ENCODE measurements at places on chromosomes 1 and 21.

DNA sequence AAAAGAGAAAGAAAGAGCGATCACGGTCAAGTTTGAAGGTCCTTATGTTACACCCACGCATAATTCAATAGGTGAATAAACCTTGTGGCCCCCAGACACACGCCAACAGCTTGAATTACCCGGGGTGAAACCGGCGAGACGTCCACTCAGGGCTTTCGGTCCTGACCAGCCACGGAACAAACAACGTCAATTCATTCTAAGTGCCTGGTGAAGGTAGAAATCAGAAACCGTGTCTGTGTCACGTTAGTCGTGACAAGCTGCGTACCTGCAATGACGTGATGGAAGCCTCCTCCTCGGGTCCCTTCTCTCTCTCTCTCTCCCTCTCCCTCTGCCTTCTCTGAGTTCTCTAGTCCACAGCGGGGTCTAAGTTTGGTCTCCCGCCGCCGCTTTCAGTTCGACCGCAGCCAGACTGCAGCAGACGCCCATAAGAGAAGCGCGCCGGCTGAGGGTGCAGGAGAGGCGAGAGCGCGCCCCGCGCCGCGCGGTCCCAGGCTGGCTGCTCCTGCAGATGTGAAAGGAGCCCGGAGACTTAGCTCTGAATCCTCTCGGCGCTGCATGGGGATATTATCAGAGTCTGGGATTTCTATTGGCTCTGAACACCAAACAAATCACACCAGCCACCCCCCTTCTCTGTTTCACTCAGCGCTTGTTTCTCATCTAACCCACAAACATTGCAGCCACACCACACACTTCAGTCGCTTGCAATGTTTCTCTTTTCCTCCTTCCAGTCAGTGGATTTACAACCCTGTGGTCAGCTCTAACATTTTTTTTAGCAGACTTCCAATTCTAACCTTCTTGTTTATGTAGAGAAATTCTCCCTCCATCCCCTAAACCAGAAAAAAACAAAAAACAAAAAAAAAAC is at the start of gene GREM2:
TSS of gene GREM2 (minus strand) at position 537 of the 862 bp plus-strand sequence. CDS start 118,680 bp downstream, outside the sequence.
- peak; percentile 81 for DNase-seq

DNA sequence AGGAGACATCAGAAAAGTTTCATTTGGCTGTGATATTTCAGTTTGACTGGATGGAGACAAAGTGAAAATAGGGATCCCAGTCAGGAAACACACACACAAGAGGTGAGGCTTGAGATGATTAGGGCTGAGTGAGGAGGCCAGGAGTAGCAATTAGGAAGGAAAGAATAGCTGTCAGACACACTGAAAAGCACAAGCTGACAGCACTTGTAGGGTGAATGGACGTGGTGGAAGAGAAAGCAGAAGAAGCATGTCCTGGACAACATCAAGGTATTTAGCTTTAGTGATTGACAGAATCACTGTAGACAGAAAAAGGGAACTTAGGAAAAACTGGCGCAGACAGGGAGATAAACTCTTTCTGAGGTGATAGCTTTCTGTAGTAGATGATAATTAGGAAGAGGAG is 347.7 kb downstream of the TGFB2 start:
- no peak for DNase-seq

DNA sequence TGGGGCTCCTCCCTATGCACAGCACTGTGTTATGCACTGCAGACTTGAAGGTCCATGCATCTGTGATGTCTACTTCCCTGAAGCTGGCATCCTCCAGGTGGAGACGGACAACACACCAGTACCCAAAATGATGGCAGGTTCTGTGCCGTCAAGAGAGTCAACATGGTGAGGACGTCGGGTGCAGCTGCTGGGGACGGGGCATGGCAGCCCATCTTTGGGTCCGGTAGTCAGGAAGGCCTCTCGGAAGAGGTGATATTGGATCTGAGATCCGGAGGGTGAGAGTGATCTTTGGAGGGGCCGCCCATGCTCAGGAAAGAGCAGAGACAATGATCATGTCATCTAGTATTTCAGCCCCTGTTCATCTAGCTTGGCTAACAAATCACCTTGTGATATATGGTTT is 104.1 kb downstream of the RIPK4 start:
- no peak for DNase-seq

DNA sequence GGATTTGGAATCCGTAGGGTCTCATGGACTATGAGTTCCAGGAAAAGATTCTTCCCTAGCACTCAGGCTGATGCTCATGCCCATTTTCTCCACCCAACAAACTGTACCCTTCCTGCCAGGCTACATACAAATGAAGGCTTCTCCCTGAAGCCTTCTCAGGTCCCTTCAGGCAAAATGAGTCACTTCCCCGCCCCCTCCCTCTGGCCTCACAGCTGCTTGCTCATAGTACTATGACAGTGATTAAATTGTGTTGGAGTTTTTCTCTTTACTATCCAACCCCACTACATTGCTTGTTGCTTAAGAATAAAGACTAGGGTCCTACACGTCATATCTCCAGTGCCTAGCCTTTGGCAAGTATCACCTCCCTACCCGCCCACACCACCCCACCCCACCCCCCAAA is 207.6 kb upstream of the NFIA start:
- DNase-seq, result peak; percentile 55

DNA sequence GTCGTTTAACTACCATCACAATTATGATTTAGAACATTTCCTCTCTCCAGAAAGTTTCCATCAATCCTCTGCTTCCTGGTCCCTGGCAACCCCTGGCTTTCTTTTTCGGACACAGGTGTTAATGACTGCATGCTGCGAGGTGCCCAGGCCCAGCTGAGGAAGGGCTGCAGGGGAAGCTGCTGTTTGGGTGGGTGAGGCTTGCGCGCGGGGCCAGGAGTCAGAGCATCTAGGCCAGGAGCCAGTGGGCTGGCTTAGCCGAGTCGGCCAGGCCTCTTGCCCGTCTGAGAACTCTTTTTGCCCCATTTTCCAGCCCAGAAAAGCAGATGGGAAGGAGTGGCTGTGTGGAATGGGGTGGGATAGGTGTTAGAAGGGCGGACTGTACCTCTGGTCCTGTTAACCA is 51.5 kb downstream of the NAV1 start:
- DNase-seq, result no peak

GRCh38 chr1:200969726-200970561 is 53.6 kb downstream of the KIF21B start:
- no peak for DNase-seq

- peak; percentile 34 for DNase-seq
These were observed 6.9 kb downstream of the HTR1D start for GRCh38 chr1:23210351-23210785.

GRCh38 chr1:97356309-97356708 is 564.5 kb downstream of the DPYD start:
- no peak for DNase-seq

DNA sequence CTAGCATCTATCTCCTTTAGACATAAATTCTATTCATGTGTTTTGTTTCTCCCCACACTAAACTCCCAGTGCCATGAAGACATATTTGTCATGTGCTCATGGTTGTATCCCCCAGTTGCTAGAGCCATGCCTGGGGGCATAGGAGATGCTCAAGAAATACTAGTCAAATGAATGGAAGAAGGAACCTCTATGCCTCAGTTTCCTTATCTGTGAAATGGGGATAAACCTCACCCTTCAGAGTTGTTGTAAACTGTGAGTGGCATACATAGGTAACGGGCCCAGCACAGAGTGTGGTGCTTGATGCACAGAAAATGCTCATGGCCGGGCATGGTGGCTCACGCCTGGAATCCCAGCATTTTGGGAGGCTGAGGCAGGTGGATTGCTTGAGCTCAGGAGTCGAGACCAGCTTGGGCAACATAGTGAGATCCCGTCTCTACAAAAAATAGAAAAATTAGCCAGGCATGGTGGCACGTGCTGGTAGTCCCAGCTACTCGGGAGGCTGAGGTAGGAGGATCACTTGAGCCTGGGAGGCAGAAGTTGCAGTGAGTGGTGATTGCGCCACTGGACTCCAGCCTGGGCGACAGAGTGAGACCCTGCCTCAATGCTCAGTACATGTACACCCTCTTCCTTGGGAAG is 8.7 kb downstream of the LDLRAD2 start:
- no peak for DNase-seq

DNA sequence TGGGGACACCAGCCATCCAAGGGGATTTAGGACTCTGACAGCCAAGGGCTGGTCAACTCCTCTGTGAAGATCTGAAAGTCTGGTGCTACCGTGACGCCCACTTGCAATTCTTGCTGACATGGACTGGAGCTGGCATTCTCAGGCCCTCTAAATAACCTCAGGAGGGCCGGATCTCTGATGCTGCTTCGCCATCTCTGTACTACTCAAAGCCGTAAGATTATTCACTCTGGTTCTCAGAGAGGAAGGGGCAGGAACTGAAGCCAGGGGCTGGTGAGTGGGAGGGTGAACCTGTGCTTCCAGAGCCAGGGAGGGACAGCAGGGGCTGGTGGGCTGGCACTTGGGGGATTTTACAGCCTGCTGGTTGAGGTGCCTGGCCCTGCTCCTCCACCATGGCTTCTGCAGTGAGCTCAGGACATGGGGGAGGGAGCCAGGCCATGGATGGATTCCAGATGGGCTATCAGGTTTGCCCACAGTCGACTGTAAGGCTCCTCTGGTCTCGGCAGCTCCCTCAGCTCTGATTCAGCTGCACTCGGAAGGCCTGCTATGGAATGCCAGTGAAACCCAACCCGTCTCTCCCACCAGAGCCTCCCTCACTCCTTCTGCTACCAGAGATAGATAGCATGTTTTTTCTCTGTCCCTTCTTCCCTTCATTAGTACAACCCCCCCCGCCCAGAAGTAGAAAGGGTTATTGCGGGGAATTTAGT is 84.5 kb downstream of the PLXNA2 start:
- DNase-seq, result no peak

DNA sequence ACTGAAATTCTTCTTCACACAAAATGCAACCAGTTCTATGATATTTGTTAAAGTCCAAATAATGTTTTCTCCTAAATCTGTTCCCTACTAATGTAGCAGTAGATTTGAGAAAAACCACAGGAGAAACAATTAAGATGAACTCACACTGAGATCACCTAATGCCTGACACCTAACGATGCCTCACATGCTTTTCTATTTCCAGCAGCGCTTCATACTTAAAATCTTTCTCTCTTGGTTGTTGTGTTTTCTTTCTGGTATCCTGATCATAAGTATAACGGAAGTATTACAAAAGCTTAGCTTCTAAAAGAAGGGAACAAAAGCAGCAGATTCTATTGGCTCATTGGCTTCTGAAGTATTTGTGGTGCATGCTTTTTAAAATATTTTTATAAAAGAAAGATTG is 267.2 kb upstream of the SGIP1 start:
- DNase-seq, result peak; percentile 62

DNA sequence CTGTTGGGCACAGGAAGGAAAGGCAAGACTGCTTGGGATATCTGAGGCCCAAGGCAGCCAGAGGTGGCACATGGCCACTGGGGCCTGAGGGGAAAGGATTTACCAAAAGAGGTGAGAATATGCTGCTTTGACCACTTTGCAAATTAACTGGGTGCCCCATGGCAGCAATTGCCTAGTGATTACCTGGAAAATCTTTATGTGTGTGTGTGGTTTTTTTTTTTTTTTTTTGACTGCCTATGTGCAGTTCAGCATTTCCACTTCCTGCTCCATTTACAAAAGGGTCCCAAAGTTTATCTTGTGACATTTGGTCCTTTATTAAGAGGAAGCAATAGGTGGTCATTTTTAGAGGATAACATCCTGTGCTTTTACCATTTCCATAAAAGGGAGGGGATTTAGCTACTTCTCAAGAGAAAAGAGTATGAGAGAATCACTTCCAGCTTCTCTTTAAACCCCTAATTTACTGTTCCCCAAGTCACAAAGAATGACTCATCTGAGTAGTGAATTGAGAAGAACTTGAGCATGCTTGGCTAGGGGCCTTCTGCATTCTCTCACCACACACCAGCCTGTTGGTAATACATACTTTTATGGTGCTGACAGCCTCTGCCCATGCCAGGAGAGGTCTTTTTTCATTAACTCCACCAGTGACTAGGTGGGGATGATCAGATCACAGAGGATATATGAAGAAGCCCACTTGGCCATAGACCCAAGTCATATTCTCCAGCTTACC is 52.1 kb downstream of the SYDE2 start:
- DNase-seq, result peak; percentile 8

Measured in ELR (cell line).